ENCODE measurements at places on chromosomes 4 and X.

- no peak for DNase-seq
Observed at GRCh38 chr4:89248879-89249281, 58.7 kb downstream of the GPRIN3 start.

DNA sequence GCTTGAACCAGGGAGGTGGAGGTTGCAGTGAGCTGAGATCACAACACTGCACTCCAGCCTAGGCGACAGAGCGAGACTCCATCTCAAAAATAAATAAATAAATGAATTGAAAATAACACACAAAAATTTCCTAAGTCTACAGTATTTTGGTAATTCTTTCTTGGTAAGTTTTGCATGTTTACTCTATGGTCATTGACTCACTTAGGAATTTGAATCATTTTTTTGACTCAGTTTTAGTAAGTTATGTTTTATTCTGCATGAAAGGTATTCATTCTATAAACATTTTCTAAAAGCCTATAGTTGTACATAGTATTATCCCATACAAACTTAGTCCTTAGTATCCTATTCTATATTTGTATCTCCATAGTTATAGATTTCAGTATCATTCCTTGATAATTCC is 772.9 kb upstream of the SLIT2 start:
- no peak for DNase-seq

GRCh38 chrX:120309873-120310705 is 1.2 kb downstream of the TMEM255A start:
- DNase-seq = no peak

GRCh38 chr4:151169900-151170299 is 70.5 kb downstream of the RPS3A start:
- peak; percentile 6 for DNase-seq

GRCh38 chr4:6265546-6265945 is 4.1 kb upstream of the WFS1 start:
- no peak for DNase-seq

GRCh38 chr4:119559044-119559647 is 69.5 kb downstream of the PDE5A start:
- DNase-seq = no peak
